RWPE1 (cell line): ENCODE measurements at places on chromosomes 1 and 21.

GRCh38 chr1:46187106-46187869, 10.9 kb downstream of the POMGNT1 start:
- no peak for DNase-seq

DNA sequence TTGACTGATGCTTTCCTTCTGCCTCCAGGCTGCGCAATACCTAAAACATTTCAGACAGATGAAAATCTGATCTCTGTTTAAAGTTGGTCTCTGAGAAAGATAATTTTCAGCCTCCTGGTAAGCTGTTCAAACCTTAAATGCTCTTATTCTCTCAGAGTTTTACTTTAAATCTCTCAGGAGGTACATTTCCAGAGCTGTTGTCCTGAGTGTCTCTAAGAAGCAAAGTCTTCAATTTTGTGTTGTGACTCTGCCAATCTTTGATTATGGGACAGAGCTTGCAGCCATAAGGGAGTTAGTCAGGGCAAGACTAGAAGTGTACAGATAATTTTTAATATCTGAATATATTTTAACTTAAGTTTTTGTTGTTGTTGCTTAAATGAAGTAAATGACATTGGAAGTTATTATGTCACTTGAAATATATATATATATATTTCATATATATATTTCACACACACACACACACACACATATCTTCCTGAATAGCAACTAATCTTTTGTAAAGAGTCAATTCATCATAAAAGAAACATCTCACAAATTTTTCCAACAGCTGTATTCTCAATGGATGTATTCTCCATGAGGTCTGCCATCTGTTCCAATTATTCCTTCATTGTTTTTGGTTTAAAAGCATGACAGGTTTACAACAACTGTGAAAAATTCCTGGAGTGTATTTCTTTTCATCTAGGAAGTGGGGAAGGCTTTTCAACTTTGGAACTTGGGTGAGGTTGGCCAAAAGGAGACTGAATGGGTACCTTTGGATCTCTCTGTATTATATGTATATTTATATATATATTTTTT, 259.4 kb downstream of the BACH1 start:
- no peak for DNase-seq

GRCh38 chr1:150001415-150001814, 9.1 kb downstream of the OTUD7B start:
- DNase-seq, result no peak

GRCh38 chr1:231376101-231376500, 38.0 kb downstream of the SPRTN start:
- DNase-seq, result no peak

DNA sequence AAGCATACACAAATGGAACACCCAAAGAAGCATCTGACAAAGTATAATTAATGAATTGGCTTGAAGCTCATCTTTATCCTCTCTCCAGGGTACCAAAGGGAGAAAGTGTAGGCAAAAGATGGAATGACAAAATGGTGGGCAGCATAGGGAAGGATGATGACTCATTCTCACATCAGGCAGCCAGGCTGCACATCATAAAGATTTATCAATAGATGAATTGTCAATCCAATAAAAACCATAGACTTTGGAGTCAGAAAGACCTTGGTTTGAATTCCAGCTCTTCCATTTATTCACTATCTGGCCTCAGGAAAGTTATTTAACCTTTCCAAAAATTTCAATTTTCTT, 138.5 kb downstream of the TNR start:
- no peak for DNase-seq

- DNase-seq, result no peak
Observed at GRCh38 chr1:226558036-226558650, 9.6 kb downstream of the STUM start.

GRCh38 chr1:38571726-38572125, 287.8 kb downstream of the RRAGC start:
- no peak for DNase-seq

DNA sequence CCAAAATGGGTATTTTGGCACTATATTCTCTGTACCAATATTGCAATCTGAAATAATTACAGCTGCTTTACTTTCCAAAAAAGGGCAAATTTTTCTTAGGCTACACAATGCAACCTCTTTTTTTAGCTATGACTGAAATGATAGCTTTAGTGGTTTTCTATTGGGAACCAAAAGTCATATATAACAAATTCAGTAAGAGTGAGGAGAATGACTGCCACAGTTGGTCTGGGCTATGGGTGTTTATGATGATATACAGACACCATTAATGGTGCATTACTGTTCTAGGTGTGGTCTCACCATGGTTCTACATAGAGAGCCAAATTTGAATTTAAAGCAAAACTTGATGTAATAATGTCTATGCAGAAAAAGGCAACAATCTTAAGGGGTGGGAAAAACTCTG, 72.3 kb upstream of the PTBP2 start:
- no peak for DNase-seq

DNA sequence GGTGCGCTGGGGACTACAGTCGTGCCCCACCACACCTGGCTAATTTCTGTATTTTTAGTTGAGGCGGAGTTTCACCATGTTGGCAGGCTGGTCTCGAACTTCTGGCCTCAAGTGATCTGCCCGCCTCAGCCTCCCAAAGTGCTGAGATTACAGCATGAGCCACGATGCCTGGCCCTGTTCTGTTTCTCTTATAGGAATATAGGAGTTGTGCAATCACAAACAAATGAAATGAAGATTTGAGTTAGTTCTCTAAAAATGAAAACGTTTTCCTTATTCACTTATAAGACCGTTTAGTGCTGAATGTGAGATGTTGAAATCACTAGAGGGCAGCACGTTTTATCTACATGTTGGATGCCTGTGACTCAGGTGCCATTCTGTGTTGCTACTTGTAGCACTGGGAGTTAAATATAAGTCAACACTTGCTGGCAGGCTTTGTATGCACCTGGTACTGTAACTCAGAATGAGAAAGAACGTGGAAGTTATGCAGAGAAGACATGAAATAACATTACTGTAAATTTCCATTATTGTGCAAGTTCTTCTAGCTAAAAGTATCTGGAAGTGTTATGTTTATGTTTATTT, 45.8 kb downstream of the MIGA1 start:
- DNase-seq, result peak; percentile 74

GRCh38 chr1:218813237-218813636, 360.4 kb upstream of the LYPLAL1 start:
- DNase-seq, result no peak

DNA sequence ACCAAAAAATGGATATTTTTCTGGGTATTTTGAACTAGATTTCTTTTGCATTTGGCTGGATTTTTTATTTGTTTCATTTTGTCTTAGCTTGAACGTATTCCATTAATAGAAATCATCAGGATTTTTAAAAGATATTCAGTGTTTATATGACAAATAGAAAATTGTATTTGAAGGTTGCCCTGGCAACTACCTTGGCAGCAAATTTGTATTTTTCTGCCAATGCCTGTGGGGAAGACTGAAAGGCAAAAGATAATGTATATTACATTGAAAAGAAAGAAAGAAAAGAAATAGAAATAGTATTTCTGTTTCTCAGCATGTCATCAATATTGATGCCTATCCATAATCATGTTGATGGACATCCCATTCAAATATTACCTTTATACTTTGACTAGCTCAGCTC, 16.8 kb downstream of the VCAM1 start:
- no peak for DNase-seq
